ENCODE measurements at places on chromosomes 7 and 10. TPM values are rescaled to one million over a fixed set of nuclear protein-coding genes. Genes with fewer than 3 reads are reported as not detected.

The C10orf105 gene
- polyA plus RNA-seq, result 0.14 TPM

The MRC1 gene
- 2.2 TPM for polyA plus RNA-seq

The CD36 gene
- 25.0 TPM for polyA plus RNA-seq

The LRGUK gene
- polyA plus RNA-seq, result 1.6 TPM

The SFRP5 gene
- polyA plus RNA-seq, result 148 TPM

The LYZL2 gene
- polyA plus RNA-seq, result not detected

The AZGP1 gene
- 362 TPM for polyA plus RNA-seq

The CYP2C18 gene
- 0.26 TPM for polyA plus RNA-seq

The CLRN3 gene
- not detected for polyA plus RNA-seq

The PHKG1 gene
- polyA plus RNA-seq, result 1.4 TPM

GRCh38 chr7:157587805-157588560, 251.2 kb downstream of the DNAJB6 start:
- no peaks in the 10 kb centered on the region for H3K36me3 ChIP-seq
- no peak for DNase-seq
- no peaks in the 10 kb centered on the region for H3K4me1 ChIP-seq
- no peak overlapping the region for H3K4me3 ChIP-seq
- no peaks in the 10 kb centered on the region for H3K27me3 ChIP-seq
- no peak overlapping the region for H3K27ac ChIP-seq

GRCh38 chr10:86899670-86900276, 57.6 kb downstream of the MMRN2 start:
- no peak overlapping the region for H3K27ac ChIP-seq
- H3K36me3 ChIP-seq, result no peaks in the 10 kb centered on the region
- no peak overlapping the region for H3K4me3 ChIP-seq
- H3K27me3 ChIP-seq, result no peaks in the 10 kb centered on the region

GRCh38 chr7:79787623-79788022, 334.2 kb upstream of the MAGI2 start:
- H3K4me3 ChIP-seq, result no peak overlapping the region
- no peaks in the 10 kb centered on the region for H3K27me3 ChIP-seq
- H3K36me3 ChIP-seq, result no peaks in the 10 kb centered on the region
- no peak for DNase-seq
- H3K27ac ChIP-seq, result no peak overlapping the region
- no peaks in the 10 kb centered on the region for H3K4me1 ChIP-seq

- no peak for DNase-seq
- no peaks in the 10 kb centered on the region for H3K4me1 ChIP-seq
- H3K36me3 ChIP-seq, result no peaks in the 10 kb centered on the region
- peak within 1 kb of the TSS; percentile 27 for H3K4me3 ChIP-seq
Observed at GRCh38 chr10:133526957-133527588, at the start of gene CYP2E1. CYP2E1 (plus strand) TSS chr10:133527363; CDS start chr10:133527396, 33 bp downstream.

DNA sequence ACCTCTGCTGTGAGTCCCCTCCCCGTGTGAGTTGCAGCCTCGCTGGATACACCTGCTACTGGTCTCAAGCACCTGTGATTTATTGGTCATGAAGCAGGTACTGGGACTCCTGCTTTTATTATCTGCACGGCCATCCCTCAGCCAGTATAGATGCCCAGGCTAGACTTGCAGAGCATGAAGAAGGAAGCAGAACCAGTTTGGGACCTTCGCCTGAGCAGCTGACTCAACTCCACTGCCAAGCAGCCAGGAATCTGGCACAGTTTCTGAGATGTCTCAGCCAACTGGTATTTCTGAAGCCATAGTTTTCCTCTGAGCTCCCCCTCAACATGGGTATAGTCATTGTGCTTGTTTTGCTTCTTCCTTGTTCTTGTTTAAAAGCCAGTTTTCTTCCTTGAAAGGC, 28.0 kb upstream of the SLC39A12 start:
- H3K27ac ChIP-seq, result no peak overlapping the region
- no peak for DNase-seq
- no peaks in the 10 kb centered on the region for H3K4me1 ChIP-seq
- no peaks in the 10 kb centered on the region for H3K27me3 ChIP-seq
- no peaks in the 10 kb centered on the region for H3K36me3 ChIP-seq

DNA sequence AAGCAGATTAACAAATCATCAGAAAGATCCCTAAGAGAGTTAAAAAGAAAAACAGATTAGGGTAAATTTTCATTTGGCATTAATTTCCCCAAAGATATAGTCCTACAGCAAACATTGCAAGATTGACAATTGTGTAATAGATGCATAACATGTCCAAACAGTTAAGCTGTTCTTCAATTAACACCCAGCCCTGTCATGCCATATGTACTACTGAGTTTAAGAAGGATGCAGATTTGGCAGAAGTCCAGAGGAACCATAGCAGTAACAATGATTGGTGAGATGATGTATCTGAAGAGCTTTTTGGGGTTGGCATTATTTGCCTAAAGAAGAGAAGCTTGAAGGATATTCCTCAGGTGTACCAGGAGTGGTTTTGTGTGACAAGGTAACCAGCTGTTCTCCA, 287.6 kb downstream of the LRMDA start:
- DNase-seq, result no peak
- H3K4me1 ChIP-seq, result no peaks in the 10 kb centered on the region
- no peaks in the 10 kb centered on the region for H3K36me3 ChIP-seq
- no peak overlapping the region for H3K27ac ChIP-seq
- H3K4me3 ChIP-seq, result no peak overlapping the region
- no peaks in the 10 kb centered on the region for H3K27me3 ChIP-seq

DNA sequence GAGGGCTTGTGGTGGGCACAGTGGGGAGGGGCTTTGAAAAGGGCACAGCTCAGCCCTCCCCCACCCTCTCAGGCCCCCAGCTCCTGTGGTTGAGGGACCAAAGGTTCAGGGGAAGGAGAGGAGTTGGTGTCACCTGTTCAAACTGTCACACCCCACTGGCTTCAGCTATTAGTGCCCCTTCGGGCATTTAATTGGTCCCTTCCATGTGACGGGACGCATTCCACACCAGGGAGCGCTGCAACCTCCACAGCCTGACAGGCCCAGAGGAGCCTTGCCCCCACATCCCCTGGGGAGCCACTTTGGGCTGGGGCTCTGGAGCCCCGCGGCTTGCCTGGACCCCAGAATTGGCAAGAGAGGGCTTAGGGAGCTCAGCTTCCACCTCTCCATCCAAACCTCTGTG, 75.7 kb downstream of the C10orf105 start:
- no peaks in the 10 kb centered on the region for H3K27me3 ChIP-seq
- peaks cover 7% of the 10 kb centered on the region for H3K4me1 ChIP-seq
- no peak overlapping the region for H3K27ac ChIP-seq
- H3K36me3 ChIP-seq, result no peaks in the 10 kb centered on the region
- H3K4me3 ChIP-seq, result no peak overlapping the region

DNA sequence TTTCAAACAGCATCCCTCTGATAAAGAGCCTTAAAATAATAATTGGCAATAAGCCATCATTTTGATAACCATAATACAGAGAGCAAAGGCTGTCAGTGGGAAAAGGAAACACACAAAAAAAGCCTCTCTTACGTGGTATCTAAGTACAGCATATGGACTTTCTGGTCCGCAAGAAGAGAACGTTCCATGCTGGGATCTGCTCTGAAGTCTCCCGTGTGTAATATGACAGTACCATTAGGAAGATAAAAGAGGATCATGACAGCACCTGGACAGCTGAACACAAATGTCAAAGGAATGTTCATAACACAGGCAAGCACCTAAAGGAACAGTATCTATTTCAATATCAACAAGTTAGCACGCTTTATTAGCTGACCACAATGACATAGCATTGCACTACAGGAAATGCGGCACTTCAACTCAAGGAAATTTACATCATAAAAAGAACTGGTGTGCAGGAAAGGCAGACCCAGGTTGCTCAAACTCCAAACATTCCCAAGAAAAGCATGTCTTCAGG, 9.9 kb downstream of the DCLRE1A start:
- H3K4me3 ChIP-seq, result no peak overlapping the region
- H3K27me3 ChIP-seq, result no peaks in the 10 kb centered on the region
- H3K36me3 ChIP-seq, result no peaks in the 10 kb centered on the region
- no peak overlapping the region for H3K27ac ChIP-seq
- no peak for DNase-seq

- DNase-seq, result no peak
- no peaks in the 10 kb centered on the region for H3K4me1 ChIP-seq
- no peak overlapping the region for H3K27ac ChIP-seq
- H3K4me3 ChIP-seq, result no peak overlapping the region
Observed at GRCh38 chr7:139562491-139562890, 39.0 kb downstream of the CLEC2L start.

- DNase-seq, result no peak
- H3K27ac ChIP-seq, result no peak overlapping the region
- H3K27me3 ChIP-seq, result no peaks in the 10 kb centered on the region
Observed at GRCh38 chr10:3397231-3397630, 224.6 kb upstream of the PITRM1 start.

- H3K36me3 ChIP-seq, result no peaks in the 10 kb centered on the region
- H3K27me3 ChIP-seq, result no peaks in the 10 kb centered on the region
- H3K4me1 ChIP-seq, result no peaks in the 10 kb centered on the region
- no peak overlapping the region for H3K27ac ChIP-seq
- H3K4me3 ChIP-seq, result no peak overlapping the region
Observed at GRCh38 chr10:117875793-117876192, 170.9 kb downstream of the RAB11FIP2 start.

DNA sequence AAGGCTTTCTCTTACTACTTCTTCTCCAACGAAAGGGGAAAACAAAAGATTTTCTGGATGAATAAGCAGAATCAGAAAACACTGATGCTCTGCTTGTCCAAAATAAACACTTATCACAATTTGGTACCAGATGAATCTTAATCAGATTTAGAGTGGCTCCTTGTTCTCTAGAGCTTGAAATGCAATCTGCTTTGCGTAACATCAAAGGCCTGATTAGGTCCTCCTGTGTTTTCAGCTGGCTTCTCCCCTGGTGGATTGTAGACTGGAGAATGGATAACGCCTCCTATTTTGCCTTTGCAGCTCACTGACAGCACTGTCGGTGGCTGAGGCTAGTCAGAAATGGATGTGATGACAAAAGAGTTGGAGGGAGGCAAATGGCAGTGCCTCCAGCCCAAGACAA, 91.2 kb downstream of the FAM13C start:
- no peak for DNase-seq
- no peak overlapping the region for H3K27ac ChIP-seq
- no peak overlapping the region for H3K4me3 ChIP-seq
- H3K4me1 ChIP-seq, result no peaks in the 10 kb centered on the region
- H3K36me3 ChIP-seq, result no peaks in the 10 kb centered on the region
